ENCODE measurements at places on chromosomes 4 and X. TPM values are rescaled to one million over a fixed set of nuclear protein-coding genes. Genes with fewer than 3 reads are reported as not detected.

The LGI2 gene
- 0.43 TPM for total RNA-seq

The AMOT gene
- 0.01 TPM for total RNA-seq

The FHIP1A gene
- total RNA-seq: 0.22 TPM

The SULT1B1 gene
- total RNA-seq: not detected

The POF1B gene
- total RNA-seq: 3.3 TPM
